ENCODE measurements at places on chromosomes 12 and 14.
A peak's percentile ranks its signal among the peaks of the same experiment; 100 is the strongest.

DNA sequence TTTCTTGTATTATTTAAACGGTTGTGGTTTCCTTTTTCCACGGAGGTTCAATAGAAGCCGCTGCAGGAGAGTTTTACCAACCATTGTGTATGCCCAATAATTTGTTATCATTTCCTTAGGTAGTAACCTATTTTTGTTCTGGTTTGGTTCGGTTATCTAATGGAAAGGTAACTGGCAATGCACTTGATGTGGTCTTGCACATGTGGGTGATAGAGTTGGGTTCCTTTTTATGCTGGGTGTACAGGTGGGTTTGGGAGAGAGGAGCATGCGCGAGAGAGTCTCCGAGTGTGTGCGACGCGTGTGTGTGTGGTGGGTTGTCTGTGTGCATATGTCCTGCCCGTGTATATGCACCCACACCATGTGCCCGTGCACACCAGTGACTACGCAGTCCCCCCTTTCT is 102.7 kb upstream of the FKBP4 start:
- H3K27ac ChIP-seq: peak overlapping the region; percentile 95
- peak; percentile 58 for DNase-seq
- H3K36me3 ChIP-seq: peaks cover 3% of the 10 kb centered on the region
- H3K4me3 ChIP-seq: peak overlapping the region; percentile 87

DNA sequence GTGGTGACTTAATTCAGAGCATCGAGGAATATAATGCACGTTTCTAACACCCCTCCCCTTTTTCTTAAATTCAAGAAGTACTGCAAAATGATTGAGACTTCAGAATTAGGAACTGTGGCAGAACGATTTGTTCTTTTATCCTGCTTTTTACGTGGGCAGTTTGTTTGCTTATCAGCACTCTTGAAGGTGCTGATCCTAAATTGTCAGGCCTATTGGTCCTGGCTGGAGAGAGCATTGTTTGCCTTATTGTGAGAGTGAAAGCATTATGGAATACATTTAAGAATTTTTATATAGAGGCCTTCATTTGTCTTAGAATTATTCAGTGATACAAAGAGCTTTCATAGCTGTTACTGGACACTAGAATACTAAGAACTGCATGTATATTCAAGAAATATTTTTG is 59.1 kb downstream of the TMTC2 start:
- DNase-seq: no peak
- no peaks in the 10 kb centered on the region for H3K27me3 ChIP-seq
- H3K27ac ChIP-seq: no peak overlapping the region
- no peaks in the 10 kb centered on the region for H3K36me3 ChIP-seq
- H3K4me1 ChIP-seq: no peaks in the 10 kb centered on the region
- no peak overlapping the region for H3K4me3 ChIP-seq

DNA sequence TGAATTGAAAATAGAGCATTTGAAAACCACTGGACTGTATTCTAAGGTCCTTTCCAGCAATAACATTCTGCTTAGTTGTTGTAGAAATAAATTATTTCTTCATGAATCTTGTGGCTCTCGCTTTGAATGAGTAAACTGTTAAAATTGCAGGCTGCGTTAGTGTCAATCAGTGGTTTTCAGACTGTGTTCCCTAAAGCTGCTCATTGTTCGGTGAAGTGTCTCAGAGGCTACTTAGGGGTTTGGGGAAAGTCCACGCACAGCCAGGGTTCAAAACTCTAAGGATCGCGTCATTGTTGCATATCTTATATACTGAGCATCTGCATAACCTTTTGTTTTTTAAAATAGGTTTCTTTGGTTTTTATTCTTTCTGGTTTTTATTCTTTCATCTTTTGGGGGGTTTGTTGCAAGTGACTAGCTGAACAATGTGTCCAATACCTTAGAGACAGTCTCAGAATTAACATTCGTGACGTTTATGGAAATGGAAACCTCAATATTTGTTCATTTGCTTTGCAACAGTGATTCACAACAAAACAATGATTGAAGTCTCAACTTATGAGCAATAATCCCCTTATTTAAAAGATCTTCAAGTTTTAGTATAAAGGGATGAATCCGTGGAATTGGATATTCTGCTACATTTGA is 108.1 kb downstream of the TTLL5 start:
- no peak overlapping the region for H3K4me3 ChIP-seq
- H3K4me1 ChIP-seq: no peaks in the 10 kb centered on the region
- no peaks in the 10 kb centered on the region for H3K27me3 ChIP-seq
- peaks cover 6% of the 10 kb centered on the region for H3K36me3 ChIP-seq
- DNase-seq: no peak

DNA sequence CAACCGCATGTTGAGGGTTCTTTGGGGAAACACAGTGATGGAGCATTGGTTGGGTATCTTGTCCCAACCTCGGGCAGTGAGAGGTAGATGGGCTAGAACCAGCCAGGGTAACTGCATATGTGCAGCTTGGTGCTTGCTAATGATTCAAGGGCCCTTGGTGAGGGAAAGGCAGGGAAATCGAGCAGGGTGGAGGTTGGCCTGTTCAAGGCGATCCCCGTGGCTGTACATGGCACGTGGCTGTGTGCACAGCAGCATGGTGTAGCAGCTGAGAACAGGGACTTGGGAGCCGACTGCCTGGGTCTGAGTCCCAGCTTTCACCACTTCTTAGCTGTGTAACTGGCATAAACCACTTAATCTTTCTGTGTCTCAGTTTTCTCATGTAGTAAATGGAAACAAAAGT is 45.5 kb upstream of the OAS1 start:
- H3K4me3 ChIP-seq: no peak overlapping the region
- no peak for DNase-seq
- no peaks in the 10 kb centered on the region for H3K36me3 ChIP-seq
- H3K27me3 ChIP-seq: peaks cover 22% of the 10 kb centered on the region

DNA sequence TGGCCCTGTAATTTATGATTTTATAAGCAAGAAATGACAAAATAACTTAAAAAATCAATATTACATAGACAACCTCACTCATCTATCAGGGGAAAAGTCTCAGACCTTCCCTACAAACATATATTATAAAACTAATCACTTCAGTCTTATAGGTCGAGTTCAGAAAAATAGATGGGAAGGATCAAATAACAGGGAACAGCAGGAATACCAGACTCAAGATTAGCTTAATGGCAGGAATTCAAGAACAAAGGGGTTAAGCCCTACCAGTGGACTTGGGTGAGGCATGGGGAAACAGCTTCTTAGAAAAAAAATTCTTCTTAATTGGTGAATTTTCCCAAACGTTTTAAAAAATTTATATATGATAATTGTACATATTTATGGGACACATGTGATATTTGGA is 51.6 kb upstream of the CRY1 start:
- no peak overlapping the region for H3K27ac ChIP-seq
- H3K4me3 ChIP-seq: no peak overlapping the region
- no peak for DNase-seq
- H3K27me3 ChIP-seq: peaks cover 11% of the 10 kb centered on the region
- H3K4me1 ChIP-seq: peaks cover 2% of the 10 kb centered on the region
- H3K36me3 ChIP-seq: no peaks in the 10 kb centered on the region

- H3K27me3 ChIP-seq: peaks cover 2% of the 10 kb centered on the region
- no peaks in the 10 kb centered on the region for H3K36me3 ChIP-seq
- no peaks in the 10 kb centered on the region for H3K4me1 ChIP-seq
- no peak for DNase-seq
- no peak overlapping the region for H3K4me3 ChIP-seq
Measured at GRCh38 chr12:88810806-88811205, 230.5 kb upstream of the KITLG start.

DNA sequence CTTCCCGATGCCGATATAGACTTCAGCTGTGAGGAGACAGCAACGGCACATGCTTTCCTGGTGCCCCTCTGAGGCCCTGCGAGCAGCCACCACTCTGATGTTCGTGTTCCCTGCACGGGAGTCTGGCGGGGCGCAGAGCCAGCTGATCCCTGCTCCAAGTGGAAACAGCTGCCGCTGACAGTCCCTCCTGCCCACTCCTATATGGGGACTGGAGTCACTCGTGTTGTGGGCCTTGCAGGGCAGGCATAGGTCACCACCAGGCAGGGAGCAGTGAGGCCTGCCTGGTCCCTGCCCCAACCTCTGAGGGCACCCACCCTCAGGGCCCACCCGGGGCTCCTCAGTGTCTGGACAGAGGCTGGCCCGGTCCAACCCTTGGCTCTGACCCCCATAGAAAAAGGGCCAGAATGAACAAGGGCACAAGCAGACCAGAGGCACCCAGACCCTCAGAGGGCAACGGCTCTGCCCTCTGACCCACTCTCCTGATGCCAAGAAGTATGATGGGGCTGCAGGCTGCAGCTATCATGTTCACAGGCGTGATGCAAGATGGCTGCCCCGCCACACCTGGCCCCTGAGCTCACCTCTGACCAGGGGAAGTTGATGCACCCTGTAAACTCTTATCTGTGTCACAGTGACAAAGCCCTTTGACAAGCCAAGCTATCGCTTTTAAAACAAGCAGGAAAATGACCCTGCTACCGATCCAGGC is 181.6 kb downstream of the CALM1 start:
- no peak for DNase-seq
- H3K4me3 ChIP-seq: no peak overlapping the region
- H3K4me1 ChIP-seq: no peaks in the 10 kb centered on the region
- no peaks in the 10 kb centered on the region for H3K27me3 ChIP-seq

DNA sequence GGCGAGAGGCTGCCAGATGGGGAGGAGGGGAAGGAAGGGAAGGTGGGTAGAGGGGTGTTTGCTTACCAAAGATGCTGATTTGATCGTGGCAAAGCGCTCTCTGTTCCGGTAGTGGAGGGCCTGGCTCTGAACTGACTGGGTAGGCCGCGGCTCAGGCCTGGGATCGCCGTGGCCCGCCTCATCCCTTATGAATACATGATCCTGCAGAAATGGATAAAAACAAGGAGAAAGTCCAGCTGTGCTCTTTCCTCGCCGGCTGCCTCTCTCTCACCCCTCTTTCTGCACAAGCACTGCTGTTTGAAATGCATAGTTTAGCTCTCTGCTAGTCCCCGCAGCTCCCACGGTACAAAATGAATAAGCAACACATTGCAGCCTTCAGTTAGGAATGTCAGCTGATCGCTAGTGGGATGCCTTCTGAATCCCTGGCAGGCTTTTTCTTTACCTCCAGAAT is 53.8 kb downstream of the PEBP1 start:
- H3K4me1 ChIP-seq: peaks cover 2% of the 10 kb centered on the region
- H3K27ac ChIP-seq: no peak overlapping the region
- DNase-seq: no peak
- H3K4me3 ChIP-seq: no peak overlapping the region
- no peaks in the 10 kb centered on the region for H3K27me3 ChIP-seq

- no peak overlapping the region for H3K4me3 ChIP-seq
- no peaks in the 10 kb centered on the region for H3K36me3 ChIP-seq
Measured at GRCh38 chr12:20807192-20808080, 3.1 kb upstream of the SLCO1B3 start.

DNA sequence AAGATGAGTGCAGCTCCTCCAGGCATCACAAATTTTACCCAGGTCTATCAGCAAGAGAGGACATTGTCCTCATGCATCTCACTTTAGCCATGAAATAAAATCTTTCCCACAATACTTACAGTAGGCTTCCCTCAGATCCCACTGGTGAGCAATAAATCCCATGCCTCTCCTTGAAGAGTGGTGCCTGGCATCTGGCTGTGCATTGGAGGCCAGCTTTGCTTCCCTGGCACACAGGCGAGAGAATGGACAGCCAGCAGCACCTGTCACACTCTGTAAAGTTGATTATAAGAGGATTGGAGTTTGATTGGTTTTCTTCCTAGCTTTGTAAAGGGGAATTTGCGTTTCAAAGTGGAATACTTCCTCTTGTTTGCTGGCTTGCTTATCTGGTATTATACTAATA is 1153.9 kb downstream of the AACS start:
- H3K27me3 ChIP-seq: no peaks in the 10 kb centered on the region
- no peak for DNase-seq
- no peak overlapping the region for H3K27ac ChIP-seq
- no peak overlapping the region for H3K4me3 ChIP-seq
- H3K36me3 ChIP-seq: no peaks in the 10 kb centered on the region
